ENCODE measurements at places on chromosomes 3 and 15. TPM values are rescaled to one million over a fixed set of nuclear protein-coding genes. Genes with fewer than 3 reads are reported as not detected.

Gene PIERCE2
- not detected for total RNA-seq

Gene SAXO2
- not detected for total RNA-seq

DNA sequence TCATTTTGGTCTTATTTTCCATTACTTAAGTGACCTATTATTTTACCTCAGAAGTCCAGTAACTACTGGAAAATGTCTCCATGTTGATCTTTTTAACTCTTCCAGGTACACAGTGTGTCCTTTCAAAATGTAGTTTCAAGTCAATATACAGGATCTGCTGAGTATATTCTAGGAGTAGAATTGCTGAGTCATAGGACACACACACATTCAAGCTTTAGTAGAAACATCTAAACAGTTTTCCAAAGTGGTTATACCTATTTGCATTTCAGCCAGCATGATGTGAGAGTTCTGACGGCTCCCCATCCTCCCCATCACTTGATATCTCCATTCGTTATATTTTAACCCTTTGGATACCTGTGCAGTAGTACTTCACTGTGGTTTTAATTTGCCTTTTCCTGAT is 271.9 kb downstream of the MCTP2 start:
- H3K27ac ChIP-seq = no peak overlapping the region
- H3K4me3 ChIP-seq = no peak overlapping the region
- H3K27me3 ChIP-seq = peaks cover 2% of the 10 kb centered on the region
- no peak for DNase-seq
- no peaks in the 10 kb centered on the region for H3K36me3 ChIP-seq

Gene MITF
- 0.07 TPM for total RNA-seq

DNA sequence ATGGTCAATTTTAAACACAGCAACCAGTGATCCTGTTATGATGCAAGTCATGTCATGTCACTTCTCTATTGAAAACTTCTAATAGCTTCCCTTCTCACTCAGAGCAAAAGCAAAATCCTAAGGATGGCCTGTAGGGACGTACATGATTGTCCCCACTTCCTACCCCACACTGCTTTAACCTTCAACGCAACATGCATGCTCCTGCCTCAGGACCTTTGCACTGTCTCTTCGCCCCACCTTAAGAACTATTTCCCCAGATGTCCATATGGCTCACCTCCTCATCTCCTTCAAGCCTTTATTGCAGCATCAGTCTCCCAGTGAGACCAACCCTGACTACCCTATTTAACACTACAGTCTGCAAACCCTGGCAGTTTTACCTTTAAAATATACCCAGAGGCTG is 214.1 kb upstream of the CHRM5 start:
- DNase-seq = no peak
- H3K27me3 ChIP-seq = no peaks in the 10 kb centered on the region
- H3K27ac ChIP-seq = no peak overlapping the region

Gene GTF2E1
- 24.7 TPM for total RNA-seq

GRCh38 chr3:127464642-127465041 is 125.9 kb downstream of the TPRA1 start:
- peaks cover 1% of the 10 kb centered on the region for H3K27me3 ChIP-seq
- H3K27ac ChIP-seq = no peak overlapping the region
- no peaks in the 10 kb centered on the region for H3K4me1 ChIP-seq
- no peaks in the 10 kb centered on the region for H3K36me3 ChIP-seq
- no peak for DNase-seq

Gene HDC
- total RNA-seq = 8.7 TPM

- peak overlapping the region; percentile 92 for H3K4me3 ChIP-seq
- H3K4me1 ChIP-seq = peaks cover 30% of the 10 kb centered on the region
- H3K27ac ChIP-seq = peak overlapping the region; percentile 98
- DNase-seq = no peak
- H3K36me3 ChIP-seq = peaks cover 18% of the 10 kb centered on the region
These were observed 891 bp upstream of the TOP2B start for GRCh38 chr3:25665315-25666280.

Gene INKA1
- total RNA-seq = 2.3 TPM

Gene TMC3
- not detected for total RNA-seq

DNA sequence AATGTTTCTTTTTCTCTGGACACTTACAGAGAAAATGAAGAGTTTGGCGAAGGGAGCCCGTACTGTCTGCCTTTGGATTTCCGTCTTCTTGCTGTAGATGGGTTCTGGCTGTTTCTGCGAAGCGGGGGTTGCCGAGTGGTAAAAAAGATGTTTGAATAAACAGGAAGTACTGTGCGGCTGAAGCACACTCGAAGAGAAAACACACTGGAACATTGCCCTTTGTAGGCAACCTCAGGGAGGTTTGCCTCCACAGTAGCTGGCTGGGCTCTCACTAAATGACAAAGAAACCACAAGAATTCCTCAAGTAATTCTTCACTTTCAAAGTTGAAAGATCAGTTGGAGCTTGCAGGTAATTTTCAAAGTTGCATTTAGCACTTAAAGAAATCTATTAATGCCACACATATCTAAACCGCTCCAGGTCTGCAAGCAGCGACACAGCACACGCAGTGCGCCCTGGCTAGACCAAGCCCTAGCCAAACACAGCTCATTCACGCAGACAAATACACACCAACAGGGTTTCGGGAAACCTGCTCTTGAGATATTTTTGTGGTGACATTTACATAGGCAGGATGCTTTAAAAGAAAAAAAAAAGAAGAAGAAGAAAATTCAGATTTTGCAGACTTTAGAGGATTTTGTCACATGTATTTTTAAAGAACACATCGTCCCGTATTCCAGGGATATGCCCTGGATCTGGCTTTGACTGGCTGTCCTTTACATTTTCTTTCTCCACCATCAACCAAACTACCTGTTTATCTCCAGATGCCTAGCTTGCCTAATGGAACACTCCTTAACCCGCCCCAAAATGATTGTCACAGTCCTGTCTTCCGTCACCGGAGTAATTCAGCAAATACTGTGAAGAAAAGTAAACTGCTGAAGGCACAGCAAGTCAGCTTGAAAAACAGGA is 452.8 kb downstream of the FOXP1 start:
- peak overlapping the region; percentile 94 for H3K27ac ChIP-seq
- H3K4me3 ChIP-seq = peak overlapping the region; percentile 91
- peaks cover 62% of the 10 kb centered on the region for H3K4me1 ChIP-seq
- DNase-seq = peak; percentile 66
- peaks cover 19% of the 10 kb centered on the region for H3K36me3 ChIP-seq

GRCh38 chr3:188567478-188568195 is 413.7 kb downstream of the LPP start:
- H3K36me3 ChIP-seq = no peaks in the 10 kb centered on the region
- H3K4me3 ChIP-seq = no peak overlapping the region
- H3K27ac ChIP-seq = no peak overlapping the region
- no peak for DNase-seq
- H3K27me3 ChIP-seq = no peaks in the 10 kb centered on the region

- no peaks in the 10 kb centered on the region for H3K27me3 ChIP-seq
- H3K36me3 ChIP-seq = no peaks in the 10 kb centered on the region
- no peak overlapping the region for H3K4me3 ChIP-seq
- DNase-seq = no peak
- H3K4me1 ChIP-seq = no peaks in the 10 kb centered on the region
These were observed 7.4 kb downstream of the TMIE start for GRCh38 chr3:46708401-46709156.

GRCh38 chr15:97755726-97756125 is 204.8 kb upstream of the ARRDC4 start:
- H3K27me3 ChIP-seq = no peaks in the 10 kb centered on the region
- no peak overlapping the region for H3K27ac ChIP-seq
- H3K4me3 ChIP-seq = no peak overlapping the region

Gene ITGB5
- 4.3 TPM for total RNA-seq

Gene CCDC9B
- 0.41 TPM for total RNA-seq

DNA sequence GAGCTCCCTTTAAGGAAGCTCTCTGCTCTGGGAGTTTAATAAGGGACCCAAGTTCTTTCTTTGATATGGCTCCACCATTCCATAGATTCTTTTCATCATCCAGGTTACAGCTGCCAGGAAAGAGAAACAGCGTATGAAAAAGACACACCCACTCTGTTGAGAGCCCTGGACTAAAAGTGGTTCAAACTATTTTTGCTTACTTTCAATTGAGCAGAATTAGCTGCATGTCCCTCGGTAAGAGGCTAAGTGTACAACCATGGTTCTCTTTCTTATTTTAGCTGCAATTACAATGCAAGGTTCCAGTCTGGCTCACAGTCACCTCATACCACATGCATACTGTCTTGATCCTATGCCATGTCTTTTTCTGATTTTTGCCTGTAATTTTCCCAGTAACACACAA is 1288.3 kb downstream of the NSUN3 start:
- DNase-seq = no peak
- H3K4me1 ChIP-seq = no peaks in the 10 kb centered on the region
- H3K36me3 ChIP-seq = no peaks in the 10 kb centered on the region
- H3K4me3 ChIP-seq = no peak overlapping the region
- H3K27ac ChIP-seq = no peak overlapping the region

- no peaks in the 10 kb centered on the region for H3K27me3 ChIP-seq
- H3K36me3 ChIP-seq = peaks cover 6% of the 10 kb centered on the region
- H3K4me1 ChIP-seq = no peaks in the 10 kb centered on the region
- no peak overlapping the region for H3K4me3 ChIP-seq
- no peak overlapping the region for H3K27ac ChIP-seq
These were observed 40.2 kb downstream of the ROPN1B start for GRCh38 chr3:126009181-126009580.

Gene CYP8B1
- not detected for total RNA-seq

GRCh38 chr15:71212146-71212545 is 96.9 kb downstream of the THSD4 start:
- H3K4me3 ChIP-seq = no peak overlapping the region
- H3K27ac ChIP-seq = no peak overlapping the region
- DNase-seq = no peak
- no peaks in the 10 kb centered on the region for H3K27me3 ChIP-seq

Gene ITGA11
- total RNA-seq = 0.92 TPM

DNA sequence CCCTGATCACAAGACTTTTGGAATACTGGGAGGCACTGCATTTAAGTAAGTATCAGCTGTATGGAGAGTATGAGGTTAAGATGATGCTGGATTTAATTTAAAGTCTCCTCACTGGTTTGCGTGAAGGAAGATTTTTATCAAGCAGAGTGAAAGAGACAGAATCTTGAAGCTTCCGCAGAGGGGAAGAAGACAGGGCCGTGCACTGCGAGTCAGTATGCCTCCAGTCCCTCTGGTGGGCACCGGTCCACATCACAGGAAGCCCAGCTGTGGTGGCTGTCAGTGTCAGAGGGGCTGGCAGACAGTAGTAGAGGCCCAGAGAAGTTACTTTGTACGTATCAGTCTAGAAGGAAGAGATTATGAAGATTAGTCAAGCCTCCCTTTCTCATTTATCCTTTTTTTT is 379.0 kb upstream of the TPRG1 start:
- H3K4me1 ChIP-seq = peaks cover 8% of the 10 kb centered on the region
- H3K27me3 ChIP-seq = no peaks in the 10 kb centered on the region
- H3K4me3 ChIP-seq = no peak overlapping the region
- DNase-seq = no peak
- no peak overlapping the region for H3K27ac ChIP-seq

DNA sequence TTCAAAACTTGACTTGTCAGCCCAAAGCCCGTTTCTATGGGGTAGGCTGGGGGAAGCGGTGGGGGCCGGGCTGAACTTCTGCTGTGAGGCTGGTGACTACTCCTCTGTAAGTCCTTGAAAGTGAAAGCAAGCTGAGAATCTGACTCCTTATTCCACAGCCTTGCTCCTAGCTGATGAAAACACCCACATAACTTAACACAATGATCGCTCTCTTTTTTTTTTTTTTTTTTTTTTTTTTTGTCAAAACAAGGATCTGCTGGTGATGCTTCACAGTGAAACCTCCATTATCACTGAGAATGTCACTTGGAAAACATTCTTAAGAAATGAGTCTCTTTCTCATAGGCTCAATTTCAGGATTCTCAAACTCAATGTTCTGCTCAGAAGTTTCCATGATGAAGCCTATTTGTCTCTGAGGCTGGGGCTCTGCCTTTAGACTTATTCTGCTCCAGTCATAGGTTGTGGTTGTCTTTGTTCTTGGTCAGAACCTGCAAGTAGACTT is 31.4 kb upstream of the TKT start:
- peaks cover 9% of the 10 kb centered on the region for H3K4me1 ChIP-seq
- no peak overlapping the region for H3K4me3 ChIP-seq
- peaks cover 69% of the 10 kb centered on the region for H3K36me3 ChIP-seq
- H3K27ac ChIP-seq = peak overlapping the region; percentile 72
- H3K27me3 ChIP-seq = no peaks in the 10 kb centered on the region
- no peak for DNase-seq

GRCh38 chr3:43062040-43062563 is 43.8 kb downstream of the POMGNT2 start:
- peaks cover 7% of the 10 kb centered on the region for H3K27me3 ChIP-seq
- H3K36me3 ChIP-seq = no peaks in the 10 kb centered on the region

- H3K4me1 ChIP-seq = peaks cover 20% of the 10 kb centered on the region
- H3K27me3 ChIP-seq = no peaks in the 10 kb centered on the region
- no peak overlapping the region for H3K27ac ChIP-seq
These were observed 50.3 kb downstream of the LRIG1 start for GRCh38 chr3:66450390-66451022.

- no peaks in the 10 kb centered on the region for H3K36me3 ChIP-seq
- no peak overlapping the region for H3K4me3 ChIP-seq
- no peaks in the 10 kb centered on the region for H3K27me3 ChIP-seq
- no peaks in the 10 kb centered on the region for H3K4me1 ChIP-seq
- DNase-seq = no peak
These were observed 232.3 kb upstream of the STAC start for GRCh38 chr3:36147934-36148558.

DNA sequence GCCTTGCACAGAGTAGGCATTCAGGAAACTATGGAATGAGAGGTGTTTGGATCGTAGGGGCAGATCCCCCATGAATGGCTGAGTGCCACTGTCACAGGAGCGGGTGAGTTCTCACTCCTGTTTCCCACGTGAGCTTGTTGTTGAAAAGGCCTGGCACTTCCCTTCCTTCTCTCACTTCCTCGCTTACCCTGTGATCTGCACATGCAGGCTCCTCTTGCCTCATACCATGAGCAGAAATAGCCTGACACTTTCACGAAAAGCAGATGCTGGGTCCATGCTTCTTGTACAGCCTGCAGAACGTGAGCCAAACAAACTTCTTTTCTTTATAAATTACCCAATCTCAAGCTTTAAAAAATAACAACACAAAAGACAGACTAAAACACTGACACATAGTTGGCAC is 55.4 kb downstream of the AGBL1 start:
- no peak for DNase-seq
- no peak overlapping the region for H3K4me3 ChIP-seq
- H3K36me3 ChIP-seq = no peaks in the 10 kb centered on the region
- no peak overlapping the region for H3K27ac ChIP-seq

DNA sequence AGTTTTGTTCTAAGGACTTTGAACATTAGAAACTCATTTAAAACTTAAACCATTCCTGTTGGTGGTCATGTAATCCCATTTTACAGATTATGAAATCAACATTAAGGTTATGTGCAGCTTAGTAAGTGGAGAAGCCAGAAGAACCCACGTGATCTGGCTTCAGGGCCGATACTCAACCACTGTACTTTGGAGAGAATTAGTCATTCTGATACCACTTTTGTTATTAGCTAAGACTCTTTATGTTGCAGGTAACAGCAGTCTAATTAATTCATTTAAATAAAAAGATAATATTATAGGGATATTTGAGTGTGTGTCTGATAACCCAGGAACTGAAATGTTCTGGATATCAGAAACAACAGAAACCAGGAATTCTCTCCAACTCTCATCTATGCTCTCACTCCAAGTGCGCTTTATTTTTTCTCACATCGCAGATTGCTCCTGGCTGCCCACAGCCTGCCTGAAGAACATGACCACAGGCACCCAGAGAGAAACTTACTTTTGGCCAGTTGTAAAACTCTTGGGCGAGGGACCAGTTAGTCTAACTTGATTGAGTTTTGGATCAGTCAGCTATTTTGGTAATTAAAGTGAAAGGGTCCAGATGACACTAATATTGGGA is 25.2 kb downstream of the UBE2E1 start:
- peaks cover 3% of the 10 kb centered on the region for H3K36me3 ChIP-seq
- no peak overlapping the region for H3K27ac ChIP-seq
- no peak for DNase-seq

- no peaks in the 10 kb centered on the region for H3K4me1 ChIP-seq
- H3K27me3 ChIP-seq = peaks cover 3% of the 10 kb centered on the region
- no peak for DNase-seq
- no peak overlapping the region for H3K4me3 ChIP-seq
These were observed 977.8 kb upstream of the NR2F2 start for GRCh38 chr15:95352631-95353187.

Measured in activated T-helper 2 cell treated with anti-CD3 and anti-CD28 coated beads, Interferon-gamma antibody, Interleukin-2, Interleukin-4, amounts not matched to agents 10 μg/mL and 5 μg/mL and 100 μg/mL, durations not matched to agents 14 hours and 24 hours and 36 hours (primary cell).